Amniotic epithelial cell (primary cell): ENCODE measurements at places on chromosomes 16 and 17.

DNA sequence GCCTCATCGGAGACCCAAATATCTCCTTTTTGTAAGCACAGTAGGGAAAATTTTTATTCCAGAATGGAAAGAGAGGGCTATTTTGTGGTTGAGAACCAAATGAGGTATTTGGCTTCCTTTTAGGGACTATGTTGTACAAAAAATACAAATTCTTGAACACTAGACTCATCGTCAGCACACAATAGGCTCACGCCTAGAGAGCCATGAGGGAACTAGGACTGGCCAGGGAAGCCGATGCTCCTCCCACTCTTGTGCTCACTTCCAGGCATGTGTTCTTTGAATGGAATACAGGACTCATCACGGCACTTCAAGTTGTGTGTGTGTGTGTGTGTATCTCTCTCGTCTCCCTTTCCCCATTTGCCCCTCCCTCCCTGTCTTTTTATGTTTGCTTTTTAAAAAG is 17.8 kb upstream of the BLMH start:
- no peak for DNase-seq

DNA sequence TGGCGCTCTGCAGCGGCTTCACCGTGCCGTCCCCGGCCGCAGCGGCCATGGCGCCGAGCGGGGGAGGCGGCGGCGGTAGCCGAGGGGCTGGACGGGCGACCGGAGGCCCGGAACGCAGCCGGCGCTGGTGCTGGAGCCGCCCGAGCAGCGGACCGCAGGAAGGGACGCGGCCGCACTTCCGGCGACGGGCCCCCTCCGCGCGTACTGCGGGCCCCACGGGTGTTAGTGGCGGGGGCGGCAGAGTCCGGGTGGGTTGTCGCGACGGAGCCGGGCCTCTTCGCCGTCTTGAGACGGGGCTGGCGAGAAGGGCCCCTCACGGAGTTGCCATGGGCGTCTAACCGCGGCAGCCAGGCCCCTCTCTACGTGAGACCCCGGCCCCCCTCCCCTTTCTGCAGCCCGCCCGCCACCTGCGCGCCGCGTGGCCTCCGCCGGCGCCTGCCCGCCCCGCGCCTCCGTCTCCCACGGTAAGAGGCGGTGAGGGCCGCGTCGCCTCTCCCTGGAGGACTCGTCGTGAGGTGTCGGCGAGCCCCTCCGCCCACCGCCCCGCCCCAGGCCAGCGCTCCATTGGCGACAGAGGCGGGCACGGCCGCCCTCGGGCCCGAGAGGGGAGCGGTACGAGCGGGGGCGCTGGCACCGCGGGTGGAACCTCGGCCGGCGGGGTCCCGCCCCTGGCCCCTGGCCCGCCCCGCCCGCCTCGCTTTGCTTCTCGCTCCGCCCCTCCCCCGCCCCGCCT is at the start of the genes VPS9D1 and ZNF276:
VPS9D1 (minus strand) TSS at position 86 of the 733 bp plus-strand sequence; CDS start at position 49, 37 bp downstream.
ZNF276 (plus strand) TSS at position 725 of the 733 bp plus-strand sequence. CDS start 104 bp downstream, outside the sequence.
- DNase-seq = peak; percentile 72

GRCh38 chr17:51298508-51299371 is 38.4 kb downstream of the UTP18 start:
- peak; percentile 38 for DNase-seq

GRCh38 chr17:33099906-33100305 is 108.3 kb downstream of the SPACA3 start:
- no peak for DNase-seq

DNA sequence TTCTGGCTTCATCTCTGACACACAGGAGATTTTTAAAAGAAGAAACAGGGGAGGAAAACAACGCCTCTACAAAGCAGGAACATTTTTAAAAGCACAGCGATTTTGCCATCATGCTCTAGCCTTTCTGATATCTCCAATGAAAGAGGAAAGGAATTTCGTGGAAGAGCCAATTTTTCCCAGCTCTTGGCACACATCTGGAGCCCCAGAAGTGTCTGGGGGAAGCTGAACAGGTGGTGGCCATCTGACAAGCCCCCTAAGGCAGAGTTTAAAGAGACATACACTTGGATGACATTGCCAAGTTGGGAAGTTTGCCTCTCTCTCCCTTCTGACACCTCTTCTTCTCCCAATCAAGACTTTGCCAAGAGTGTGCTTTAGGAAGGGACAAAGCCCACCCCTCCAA is 82.1 kb downstream of the CCT6B start:
- no peak for DNase-seq

GRCh38 chr17:79630126-79630525 is 19.3 kb upstream of the RBFOX3 start:
- no peak for DNase-seq

- no peak for DNase-seq
Measured at GRCh38 chr17:855569-855968, 73.4 kb downstream of the MRM3 start.

- no peak for DNase-seq
Measured at GRCh38 chr16:1435921-1436697, 5.2 kb downstream of the PERCC1 start.

GRCh38 chr17:16933317-16934132 is 38.4 kb downstream of the TNFRSF13B start:
- DNase-seq = no peak

- peak; percentile 37 for DNase-seq
Measured at GRCh38 chr16:27795992-27796614, 246.2 kb downstream of the KATNIP start.

GRCh38 chr17:78252701-78253635 is 21.5 kb downstream of the TMEM235 start:
- no peak for DNase-seq

DNA sequence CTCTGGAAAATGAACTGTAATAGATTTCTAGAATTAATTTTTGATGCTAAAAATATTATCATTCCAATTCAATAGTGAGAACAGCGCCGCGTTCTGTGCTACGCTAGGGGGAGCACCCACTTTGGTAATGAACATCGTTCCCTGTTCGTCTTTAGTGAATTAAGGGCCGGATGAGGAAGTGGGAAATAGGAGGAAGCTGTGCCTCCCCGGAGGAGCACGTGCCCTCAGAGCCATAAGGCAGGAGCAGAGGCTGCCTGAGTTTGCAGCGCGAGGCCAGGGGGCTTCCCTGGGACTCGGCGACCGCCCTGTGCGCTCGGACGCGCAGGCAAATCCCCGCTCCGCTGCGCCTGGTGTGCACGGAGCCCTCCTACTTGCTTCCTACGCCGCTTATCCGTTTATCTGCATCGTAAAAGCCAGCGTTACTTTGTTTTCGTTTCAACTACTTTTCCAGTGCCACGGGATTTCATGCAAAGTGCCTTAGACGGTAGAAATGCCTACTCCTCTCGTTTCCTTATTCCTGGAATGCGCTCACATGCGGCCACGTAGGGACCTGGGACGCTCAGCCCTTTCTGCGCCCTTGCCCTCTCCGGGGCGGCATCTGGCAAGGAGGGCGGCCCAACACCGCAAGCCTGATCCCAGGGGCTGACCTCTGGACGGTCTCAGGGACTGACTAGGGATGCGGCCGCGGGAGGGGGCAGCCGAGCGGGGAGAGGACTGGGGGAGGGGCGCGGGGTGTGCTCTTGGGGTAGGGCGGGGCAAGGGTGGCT is 76.4 kb downstream of the KCNJ12 start:
- DNase-seq = peak; percentile 81

GRCh38 chr17:48261297-48261880 is 153.8 kb downstream of the SNX11 start:
- DNase-seq = peak; percentile 30

GRCh38 chr16:8670014-8670560 is 4.3 kb upstream of the ABAT start:
- no peak for DNase-seq

GRCh38 chr16:66687906-66688625 is 8.5 kb downstream of the CMTM4 start:
- no peak for DNase-seq

GRCh38 chr17:49610883-49611584 is 35.4 kb downstream of the NXPH3 start:
- DNase-seq = peak; percentile 67

DNA sequence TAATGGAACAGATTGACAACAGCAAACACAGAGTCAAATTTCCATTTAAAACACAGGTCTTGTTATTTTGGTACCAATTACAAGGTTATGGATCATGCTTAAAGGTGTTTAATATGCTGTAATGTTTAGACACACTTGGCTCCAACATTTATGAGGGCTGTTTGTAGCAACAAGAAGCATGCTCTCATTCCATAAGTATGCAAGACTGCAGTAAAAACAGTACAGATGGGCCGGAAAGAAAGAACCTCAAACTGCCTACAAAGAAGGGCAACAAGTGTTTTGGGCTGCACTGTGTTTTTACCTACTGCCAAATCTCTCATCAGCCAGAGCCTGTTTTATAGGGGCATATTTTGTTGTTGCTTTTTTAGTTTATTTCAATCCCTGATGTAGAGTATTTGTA is 100.5 kb upstream of the HS3ST3A1 start:
- DNase-seq = no peak

- peak; percentile 30 for DNase-seq
Measured at GRCh38 chr16:16093628-16094332, 129.5 kb downstream of the ABCC6 start.

GRCh38 chr17:44132275-44132821 is 8.9 kb upstream of the HDAC5 start:
- peak; percentile 33 for DNase-seq

DNA sequence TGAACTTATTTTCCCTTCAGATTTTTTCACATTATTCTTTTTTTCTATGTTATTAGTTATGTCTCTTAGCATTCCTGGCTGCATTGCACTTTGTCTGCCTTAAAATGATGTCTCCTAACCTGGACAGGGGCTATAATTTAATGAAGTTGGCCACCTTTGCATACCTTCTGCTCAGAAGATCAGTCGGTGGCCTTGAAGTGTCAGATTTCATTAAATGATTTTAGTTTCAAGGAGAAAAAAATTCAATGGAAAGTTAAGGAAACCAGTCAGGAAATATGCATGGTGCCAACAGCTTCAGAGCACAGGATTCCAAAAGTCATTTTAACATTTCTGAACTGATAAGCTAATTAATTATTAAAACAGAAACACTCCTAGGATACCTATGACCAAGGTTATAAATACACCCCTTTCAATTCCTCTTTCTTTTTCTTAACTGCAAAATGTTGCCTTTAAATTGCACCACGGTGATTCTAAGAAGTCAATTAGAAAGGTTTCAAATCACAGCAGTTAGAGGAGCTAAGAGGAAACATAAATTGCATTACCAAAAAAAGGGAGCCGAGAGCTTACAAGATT is 533.4 kb downstream of the KCNJ2 start:
- no peak for DNase-seq

GRCh38 chr17:68578236-68578635 is 22.9 kb downstream of the FAM20A start:
- DNase-seq = peak; percentile 71

DNA sequence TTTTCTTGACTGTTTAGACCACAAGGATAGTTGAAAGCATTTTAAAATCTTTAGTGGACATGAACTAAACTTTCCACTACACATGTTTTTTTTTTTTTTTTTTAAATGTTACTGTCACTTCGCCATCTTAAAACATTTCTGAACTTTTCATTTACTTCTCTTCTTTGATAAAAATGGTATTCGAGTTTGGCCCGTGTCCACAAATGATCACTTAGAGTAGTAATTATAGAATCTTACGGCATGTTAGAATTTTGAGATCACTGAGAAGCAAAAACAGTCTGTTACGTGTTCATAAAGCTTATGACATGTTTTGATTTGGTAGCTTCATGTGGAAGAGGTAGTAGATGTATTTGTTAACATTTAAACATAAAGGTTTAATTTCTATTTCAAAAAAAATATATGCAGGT is 1.1 kb downstream of the NSRP1 start:
- DNase-seq = no peak

DNA sequence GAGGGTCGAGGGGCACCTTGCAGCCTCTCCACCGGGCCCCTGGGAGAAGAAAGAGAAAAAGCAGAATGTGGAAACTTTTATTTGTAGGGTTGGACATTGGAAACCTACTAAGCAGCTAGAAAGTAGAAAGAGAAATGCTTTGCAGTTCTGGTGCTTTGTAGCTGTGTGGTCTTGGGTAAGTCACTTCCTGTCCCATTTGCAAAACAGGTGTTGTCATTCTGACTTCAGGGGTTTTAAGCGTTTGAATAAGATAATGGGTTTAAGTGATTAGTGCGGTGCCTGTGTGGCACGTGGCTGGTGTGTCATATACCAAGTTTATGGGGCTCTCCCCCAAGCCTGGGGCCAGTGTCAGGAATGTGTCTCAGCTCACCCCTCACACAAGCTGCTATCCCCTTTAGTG is 1.6 kb downstream of the CA4 start:
- DNase-seq = no peak

- DNase-seq = peak; percentile 68
Measured at GRCh38 chr16:28110074-28110473, 46.6 kb upstream of the GSG1L start.

GRCh38 chr17:263271-263670 is 81.8 kb upstream of the DOC2B start:
- no peak for DNase-seq

GRCh38 chr16:1378804-1379303 is 27.1 kb downstream of the GNPTG start:
- DNase-seq = peak; percentile 61

DNA sequence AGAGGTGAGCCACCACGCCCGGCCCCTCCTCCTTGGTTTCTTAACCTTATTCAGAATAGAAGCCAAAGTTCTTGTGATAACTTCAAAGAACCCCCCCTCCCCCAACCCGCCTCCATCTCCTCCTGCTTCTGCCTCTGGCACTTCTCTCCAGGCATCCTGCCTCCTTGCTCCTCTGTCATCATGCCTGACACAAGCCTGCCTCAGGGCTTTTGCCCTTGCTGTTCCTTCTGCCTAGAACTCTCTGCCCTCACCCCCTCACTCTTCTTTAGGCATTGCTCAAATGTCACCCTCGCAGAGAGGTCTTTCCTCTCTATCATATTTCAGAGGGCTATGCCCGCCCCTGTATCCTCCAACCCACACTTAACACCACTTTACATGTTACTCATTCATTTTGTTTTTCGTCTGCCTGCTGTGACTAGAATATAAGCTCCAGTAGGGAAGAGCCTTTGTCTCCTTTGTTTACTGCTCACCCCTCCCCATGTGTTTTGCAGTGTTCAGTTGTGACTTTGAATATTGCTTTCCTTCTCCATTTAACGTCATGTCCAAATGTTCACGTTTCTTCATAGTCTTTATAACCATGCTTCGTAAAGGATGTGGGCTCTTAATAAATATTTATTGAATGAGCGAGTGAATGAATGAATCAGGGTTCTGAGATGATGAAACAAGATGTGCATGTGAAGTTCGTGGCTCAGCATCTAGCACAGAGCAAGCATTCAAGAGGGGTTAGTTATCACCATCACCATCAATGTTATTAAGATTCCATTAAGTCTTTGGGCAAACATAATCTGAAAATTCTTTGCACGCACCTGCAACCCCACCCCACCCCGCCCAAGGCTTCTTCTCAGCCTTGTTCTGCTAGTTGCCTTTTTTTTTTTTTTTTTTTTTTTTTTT is 186.2 kb upstream of the WSCD1 start:
- DNase-seq = no peak

DNA sequence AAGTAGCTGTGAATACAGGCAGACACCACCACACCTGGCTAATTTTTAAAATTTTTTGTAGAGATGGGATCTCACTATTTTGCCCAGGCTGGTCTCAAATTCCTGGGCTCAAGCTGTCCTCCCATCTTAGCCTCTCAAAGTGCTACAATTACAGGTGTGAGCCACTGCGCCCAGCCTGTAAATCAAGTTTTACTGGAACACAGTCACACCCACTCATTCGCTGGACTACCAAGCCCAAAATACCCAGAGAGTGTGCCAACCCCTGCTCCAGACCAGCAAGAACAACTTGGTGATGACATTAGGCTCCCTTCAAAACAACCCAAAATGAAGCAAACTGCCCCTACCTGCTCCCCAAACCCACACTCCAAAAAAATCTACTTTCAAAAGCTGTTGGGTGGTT is 36.0 kb downstream of the TVP23A start:
- no peak for DNase-seq

- DNase-seq = no peak
Measured at GRCh38 chr17:80112471-80113032, 11.2 kb downstream of the GAA start.
